ENCODE measurements at places on chromosomes 3 and 15.

- DNase-seq: no peak
These were observed 8.2 kb upstream of the ANKRD63 start for GRCh38 chr15:40290918-40291574.

- DNase-seq: peak; percentile 74
These were observed at the start of gene NR2C2 for GRCh38 chr3:14947100-14947885. Gene NR2C2 (plus strand): TSS chr3:14947583. CDS start chr3:15003915, 56,332 bp downstream.

DNA sequence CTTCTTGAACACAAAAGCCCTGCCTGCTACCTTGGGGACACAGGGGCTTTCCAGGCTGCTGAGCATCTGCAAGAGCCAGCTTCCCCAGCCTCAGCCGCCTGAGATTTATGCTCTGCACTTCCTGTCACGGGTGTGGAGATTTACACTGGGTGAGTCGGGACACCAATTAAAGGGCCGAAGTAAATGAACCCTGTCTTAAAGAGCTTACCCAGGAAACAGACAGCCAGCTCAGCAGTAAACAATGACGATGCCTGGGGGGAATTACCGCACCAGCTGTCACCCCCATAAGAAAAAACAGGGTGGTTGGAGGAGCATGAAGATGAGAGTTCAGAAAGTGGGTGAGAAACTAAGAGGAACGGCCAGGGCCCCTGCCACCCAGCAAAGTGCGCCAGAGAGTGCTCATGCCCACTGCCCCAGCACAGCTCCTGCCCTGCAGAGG is 37.5 kb upstream of the IQSEC1 start:
- no peak for DNase-seq

DNA sequence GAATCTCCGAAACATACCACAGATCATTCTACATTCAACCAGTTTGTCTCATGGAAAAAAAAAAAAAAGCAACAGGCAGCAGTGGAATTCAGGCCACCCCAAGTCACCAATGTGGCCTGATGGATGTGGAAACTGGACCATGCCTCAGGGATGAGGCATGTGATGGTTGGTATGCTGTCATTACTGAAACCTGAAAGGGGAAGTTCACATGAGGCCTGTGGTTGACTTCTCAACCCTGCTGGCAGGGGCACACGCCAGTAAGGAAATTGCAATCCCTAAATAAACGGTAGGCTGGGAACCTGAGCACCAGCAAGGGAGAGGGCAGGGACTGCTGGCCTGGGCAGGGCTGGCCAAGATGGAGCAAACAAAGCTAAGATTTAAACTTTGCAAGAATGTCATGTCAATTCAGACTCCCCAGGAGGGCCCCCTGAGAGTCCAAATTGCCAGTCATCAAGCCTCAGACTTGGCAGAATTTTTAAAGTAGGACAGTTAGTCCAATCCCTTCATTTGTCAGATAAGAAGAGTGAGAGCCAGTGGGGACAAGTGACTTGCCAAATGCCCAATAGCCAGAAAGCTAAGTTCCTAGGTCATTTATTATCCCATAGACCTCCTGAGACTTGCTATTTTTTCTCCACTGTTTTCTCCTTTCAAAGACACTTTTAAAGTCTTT is 310.4 kb downstream of the ERC2 start:
- no peak for DNase-seq

GRCh38 chr3:123169492-123169929 is 32.2 kb upstream of the SEC22A start:
- no peak for DNase-seq

DNA sequence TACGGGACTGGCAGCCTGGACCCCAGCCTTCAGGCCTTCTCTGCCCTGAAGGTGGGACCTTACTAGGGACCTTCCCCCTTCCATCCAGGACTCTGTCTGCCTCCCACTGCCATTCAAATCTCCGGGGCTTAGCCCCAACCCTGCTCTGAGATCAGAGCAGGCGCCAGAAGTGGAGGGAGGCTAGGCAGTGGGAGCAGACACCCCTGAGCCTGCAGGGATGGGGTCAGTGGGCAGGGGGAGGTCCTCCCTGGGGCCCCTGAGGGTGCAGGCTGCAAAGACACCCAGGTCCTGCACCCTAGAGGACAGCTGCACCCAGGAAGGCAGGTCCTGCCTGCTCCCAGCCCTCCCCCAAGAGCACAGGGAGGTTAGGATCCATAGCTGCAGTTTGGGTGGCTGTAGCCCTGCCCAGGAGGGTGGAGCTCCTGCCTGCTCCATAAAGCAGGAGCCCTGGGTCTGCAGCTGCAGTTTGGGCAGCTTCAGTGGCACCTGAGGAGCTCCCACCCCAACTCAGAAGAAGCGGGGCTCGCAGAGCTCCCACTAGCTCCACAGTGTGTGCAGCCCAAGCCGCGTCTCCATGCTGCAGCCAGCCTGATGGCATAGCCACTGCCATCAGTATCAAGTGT is 8.1 kb upstream of the POC1A start:
- no peak for DNase-seq

- DNase-seq: no peak
These were observed 185.8 kb upstream of the CFAP20DC start for GRCh38 chr3:59235634-59236012.

DNA sequence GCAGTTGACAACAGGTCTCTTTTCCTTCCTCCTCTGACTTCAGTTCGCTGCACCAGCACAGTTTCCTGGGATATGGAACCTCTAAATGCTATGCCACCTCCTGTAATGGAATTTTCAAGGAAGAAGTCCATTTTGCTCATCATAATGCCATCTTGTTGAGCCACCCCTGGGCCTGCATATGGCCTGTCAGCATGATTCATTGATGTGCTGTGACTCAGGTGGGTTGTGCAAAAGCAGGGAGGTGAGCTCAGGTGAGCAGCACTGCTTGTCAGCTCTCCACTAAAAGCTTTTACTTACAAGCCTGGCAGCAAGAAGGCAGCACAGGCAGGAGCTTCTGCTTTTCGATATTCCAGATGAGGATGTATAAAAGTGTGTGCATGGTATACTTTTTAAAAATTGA is 247.1 kb upstream of the LMCD1 start:
- DNase-seq: no peak

GRCh38 chr15:33608714-33609113 is 297.9 kb downstream of the RYR3 start:
- no peak for DNase-seq

GRCh38 chr3:188243124-188243795 is 89.3 kb downstream of the LPP start:
- no peak for DNase-seq

DNA sequence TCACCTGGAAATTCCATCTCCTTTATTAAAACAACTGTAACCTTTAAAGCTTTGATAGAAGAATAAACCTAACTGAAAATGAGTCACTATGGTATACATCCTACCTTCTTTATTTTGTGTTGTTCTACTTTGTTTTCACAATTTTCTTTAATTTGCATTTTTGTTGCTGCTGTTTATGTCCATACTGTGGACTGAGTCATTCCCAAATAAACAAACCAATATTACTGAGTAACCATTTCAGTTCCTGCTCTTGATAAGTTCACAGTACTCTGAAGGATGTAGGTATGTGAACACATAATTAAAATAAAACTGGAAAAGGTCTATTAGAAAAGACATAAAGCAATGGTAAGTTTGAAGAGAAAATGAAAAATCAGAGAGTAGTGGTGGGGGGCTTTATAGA is 528.5 kb upstream of the GOLIM4 start:
- no peak for DNase-seq

DNA sequence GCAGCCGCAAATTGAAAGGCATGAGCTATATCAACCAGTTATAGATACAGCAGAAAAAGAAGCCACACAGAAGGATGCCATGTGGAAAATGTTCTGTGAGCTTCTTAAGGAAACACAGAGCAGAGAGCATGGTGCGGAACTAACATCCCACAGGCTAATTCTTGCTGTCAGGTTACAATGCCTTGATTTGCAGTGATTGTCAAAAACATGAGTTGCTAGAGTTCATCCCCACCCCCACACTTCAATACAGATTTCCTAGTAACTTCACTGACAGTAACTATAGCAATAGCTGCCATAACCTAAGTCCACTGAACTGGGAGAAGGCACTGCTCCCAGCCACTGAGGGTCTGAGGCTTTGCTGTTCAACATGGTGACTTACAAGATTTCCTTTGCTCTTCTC is 821.6 kb downstream of the SQOR start:
- DNase-seq: no peak

DNA sequence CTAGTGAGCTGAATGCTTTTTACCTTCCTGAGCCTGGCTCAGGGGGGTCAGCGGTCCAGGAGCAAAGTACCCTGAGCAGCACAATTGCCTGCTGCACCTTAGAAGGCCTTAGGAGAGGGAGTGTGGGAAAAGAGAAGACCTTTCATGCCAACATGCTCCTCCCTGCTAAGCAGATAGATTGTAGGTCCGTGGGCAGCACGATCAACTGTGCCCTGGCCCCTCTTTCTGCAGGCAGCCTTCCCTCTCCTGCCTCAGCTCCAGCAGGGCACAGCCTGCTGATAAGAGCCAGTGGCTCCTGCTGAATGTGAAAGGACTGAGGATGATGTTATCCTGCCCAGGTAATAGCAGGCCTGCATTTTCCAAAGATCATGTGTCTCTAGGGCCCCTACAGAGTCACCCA is 4.1 kb downstream of the CORO2B start:
- DNase-seq: no peak

GRCh38 chr15:42193383-42193782 is 14.7 kb downstream of the VPS39 start:
- DNase-seq: no peak

DNA sequence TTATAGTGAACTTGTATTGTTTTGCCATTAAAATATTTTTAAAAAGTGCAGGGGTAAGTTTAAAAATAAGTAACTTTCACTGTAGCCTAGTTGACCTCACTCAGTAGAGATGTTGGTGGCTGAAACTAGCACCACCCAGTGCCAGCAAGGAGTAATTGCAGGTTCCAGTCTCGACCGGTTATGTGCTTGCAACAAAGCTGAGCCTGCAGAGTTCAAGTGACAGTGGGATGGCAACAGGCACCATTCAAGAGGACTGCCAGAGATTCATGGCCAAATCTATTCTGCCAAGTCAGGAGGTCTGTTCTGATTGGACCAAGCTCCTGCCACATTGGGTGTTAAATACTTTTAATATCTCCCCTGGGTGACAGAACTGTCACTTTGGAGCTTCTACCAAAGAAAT is 2.7 kb downstream of the ADAMTS7 start:
- DNase-seq: no peak
